Dermis microvascular lymphatic vessel endothelial cell (primary cell): ENCODE measurements at places on chromosomes 2 and 18. TPM values are rescaled to one million over a fixed set of nuclear protein-coding genes. Genes with fewer than 3 reads are reported as not detected.

- no peak for DNase-seq
Measured at GRCh38 chr2:85189606-85190270, 56.5 kb downstream of the TCF7L1 start.

The PUM2 gene
- total RNA-seq, result 33.6 and 58.5 TPM in 2 replicates

The LRRTM4 gene
- total RNA-seq, result not detected in 2 replicates

The FN1 gene
- 226 and 416 TPM in 2 replicates for total RNA-seq

The GKN1 gene
- not detected in 2 replicates for total RNA-seq
